ENCODE measurements at places on chromosomes 16 and 17.

GRCh38 chr16:89574681-89575246 is 794 bp upstream of the CPNE7 start:
- DNase-seq, result no peak

DNA sequence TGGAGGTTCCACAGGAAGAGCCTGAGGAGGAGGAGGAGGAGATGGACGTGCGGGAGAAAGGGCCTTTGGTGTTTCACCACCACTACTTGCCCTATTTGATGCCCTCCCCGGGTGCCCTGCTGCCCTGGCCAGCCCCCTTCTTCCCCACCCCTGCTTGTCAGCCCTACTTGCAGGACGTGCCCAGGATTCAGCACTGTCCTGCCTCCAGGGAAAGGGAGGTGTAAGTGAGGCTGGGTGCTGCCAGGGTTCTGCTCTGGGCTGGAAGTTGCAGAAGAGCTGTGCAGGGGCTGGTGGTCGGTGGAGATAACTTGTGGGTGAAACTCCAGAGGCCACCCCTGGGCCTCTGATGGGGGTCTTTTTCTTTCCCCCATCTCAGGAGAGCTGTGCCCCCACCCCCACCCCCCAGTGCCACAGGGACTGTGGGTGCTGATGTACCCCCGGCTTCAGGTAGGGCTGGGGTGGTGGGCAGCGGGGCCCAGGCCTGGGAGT is 3.0 kb downstream of the PRR29 start:
- DNase-seq, result no peak

DNA sequence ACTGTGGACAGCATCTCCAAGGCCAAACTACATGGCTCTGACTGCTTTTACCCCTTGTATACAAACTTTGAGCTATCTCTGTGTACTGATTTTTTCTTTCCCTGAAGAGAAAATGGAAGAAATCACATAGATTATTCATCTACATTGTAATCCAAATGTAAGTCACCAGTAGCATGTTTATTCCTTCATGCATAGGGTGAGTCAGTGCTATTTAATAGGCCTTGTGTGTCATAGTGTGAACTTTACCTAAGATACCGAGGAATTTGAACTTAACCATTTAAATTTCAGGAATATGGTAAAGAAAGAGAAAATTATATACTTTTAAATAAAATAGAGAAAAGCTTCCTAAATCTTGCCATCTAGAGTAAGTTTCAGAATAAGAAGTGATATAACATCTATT is 16.5 kb downstream of the PHKB start:
- DNase-seq, result no peak

DNA sequence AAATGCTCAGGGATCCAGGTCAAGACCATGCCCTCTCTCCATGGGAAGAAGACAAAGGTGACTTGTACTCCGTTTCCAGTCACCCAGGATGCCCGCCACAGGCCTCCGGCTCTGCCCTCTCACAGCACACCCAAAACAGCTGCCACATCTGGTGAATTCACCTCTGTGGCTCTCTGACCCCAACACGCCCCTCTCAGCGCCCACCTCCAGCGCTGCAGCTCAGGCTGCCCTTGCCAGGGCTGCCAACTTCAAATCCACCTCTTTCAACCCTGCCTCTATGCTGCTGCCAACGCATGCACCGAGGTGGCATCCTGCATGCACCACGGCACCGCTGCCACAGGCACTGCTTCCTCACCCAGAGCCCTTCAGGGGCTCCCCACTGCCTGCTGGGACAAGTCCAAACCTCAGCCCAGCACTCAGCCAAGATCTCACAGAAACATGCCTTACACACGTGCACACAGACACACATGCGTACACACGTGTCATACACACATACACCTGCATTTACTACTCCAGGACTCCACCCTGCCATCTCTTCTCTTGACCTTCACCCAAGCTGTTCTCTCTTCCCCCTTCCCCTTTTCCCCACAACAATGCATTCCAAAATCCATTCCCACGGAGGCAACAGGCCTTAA is 7.5 kb downstream of the HID1 start:
- no peak for DNase-seq

DNA sequence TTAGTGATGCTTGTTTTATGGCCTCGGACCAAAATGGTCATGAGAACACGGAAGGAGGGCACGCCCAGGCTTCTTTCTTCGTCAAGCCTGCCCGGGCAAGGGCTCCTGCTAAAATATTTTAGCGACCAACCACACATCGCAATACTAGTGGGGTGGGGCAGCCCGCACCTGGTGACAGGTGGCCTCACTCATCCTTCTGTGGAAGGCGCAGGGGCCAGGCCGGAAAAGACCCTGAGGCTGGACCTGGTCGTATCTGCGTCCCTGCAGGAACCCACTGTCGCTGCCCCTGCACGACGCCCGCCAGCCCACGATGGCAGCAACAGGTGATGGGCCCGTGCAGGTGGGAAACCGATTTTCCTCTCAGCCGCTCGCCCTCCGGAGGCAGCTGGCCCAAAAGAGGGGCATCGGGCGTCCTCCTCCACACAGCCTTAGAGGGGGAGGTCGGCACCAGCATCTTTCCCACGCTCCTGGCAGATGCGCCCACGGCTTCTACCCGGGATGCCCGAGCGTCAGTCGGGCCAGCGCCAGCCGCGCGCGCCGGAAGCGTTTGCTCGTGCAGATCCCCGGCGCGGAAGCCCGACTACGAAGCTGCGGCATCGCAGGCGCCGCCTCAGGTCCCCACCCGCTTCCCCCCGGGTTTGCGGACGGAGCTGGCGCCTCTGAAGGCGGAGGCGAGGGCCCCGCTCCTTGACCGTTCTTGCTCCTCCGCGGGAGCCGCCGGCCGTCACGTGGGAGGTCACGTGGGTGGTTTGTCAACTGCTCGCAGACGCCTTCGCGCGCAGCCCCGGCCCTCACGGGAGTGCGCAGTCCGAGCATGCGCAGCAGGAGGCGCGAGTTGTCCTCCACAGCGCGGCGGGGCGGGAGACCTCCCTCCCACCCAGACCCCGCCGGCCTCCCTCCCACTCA is 22.8 kb upstream of the FOXK2 start:
- no peak for DNase-seq

GRCh38 chr17:27088767-27089078 is 205.2 kb upstream of the WSB1 start:
- no peak for DNase-seq

- no peak for DNase-seq
These were observed 379.0 kb upstream of the GOT2 start for GRCh38 chr16:59113004-59113670.
